ENCODE measurements at places on chromosomes 2 and 18.
A peak's percentile ranks its signal among the peaks of the same experiment; 100 is the strongest.

- DNase-seq, result no peak
These were observed 76.2 kb upstream of the ZNF532 start for GRCh38 chr18:58788470-58788869.

GRCh38 chr2:9473985-9474360, 378 bp upstream of the IAH1 start:
- no peak for DNase-seq

- no peak for DNase-seq
These were observed 27.2 kb downstream of the CDKL4 start for GRCh38 chr2:39216346-39217191.

- peak; percentile 19 for DNase-seq
These were observed 1186.3 kb upstream of the CELF4 start for GRCh38 chr18:38751898-38752297.

DNA sequence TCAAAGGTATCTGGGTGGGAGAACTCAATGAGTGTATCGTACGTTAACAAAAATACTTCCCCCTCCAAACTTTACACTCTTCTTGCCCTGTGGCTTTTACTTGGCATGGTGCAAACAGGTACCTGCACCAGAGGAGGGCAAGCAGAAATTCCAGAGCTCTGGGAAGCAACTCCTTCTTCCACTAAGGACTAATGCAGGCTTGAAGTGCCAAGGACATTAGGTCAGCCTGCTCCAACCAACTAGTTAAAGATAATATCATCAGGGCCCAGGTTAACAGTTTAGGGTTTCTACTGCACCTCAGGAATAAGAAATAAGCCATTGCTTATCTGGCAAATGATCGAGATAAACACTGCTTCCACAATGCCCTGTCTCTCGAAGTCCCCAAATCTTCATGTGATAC, 70.4 kb downstream of the LRPPRC start:
- no peak for DNase-seq

DNA sequence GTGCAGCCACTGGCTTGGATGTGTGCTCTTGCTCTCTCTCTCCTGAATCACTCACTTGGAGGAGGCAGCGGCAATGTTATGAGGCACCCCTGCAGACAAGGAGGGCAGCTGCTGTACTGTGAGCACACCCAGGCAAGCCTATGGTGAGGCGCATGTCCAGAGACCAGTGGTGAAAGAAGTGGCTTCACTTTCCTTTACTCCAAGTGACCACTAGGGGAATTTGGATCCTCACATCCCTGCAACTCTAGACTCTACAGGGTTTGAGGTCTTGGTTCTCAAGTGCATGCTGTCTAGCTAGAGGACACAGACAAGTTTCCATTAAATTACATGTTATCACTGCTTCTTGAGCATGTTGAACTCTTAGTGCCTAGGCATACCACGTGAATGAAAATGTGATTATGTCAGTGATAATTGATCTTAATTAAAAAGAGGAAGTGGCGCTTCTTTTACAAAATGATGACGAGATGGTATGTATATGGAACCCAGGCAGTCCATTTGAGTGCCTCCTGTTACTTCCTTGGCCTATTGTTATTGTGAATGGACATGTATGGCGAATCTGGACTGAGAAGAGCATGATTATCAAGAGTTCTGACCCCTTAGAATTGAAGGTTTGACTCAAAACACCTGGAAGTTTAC, 181.0 kb upstream of the CDH2 start:
- DNase-seq, result no peak

- no peak for DNase-seq
These were observed 135.3 kb downstream of the ETAA1 start for GRCh38 chr2:67532387-67532786.

DNA sequence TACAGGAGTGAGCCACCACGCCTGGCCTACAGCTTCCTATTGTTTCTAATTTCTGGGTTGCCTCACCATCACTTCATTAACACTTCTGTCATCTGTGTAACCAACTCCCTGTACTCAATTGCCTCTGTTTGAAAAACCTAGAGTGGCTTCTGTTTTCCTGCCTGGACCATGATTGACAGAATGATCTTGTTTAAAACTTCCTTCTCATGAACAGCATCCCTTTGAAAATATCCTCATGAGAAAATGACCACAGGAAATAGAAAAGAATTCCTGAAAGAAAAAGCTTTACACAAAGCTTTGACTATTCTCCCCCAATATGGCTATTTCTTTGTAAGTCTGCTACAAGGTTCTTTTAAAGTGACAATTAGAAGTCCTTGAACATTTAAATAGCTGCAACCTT, 672.3 kb downstream of the ARHGAP15 start:
- DNase-seq, result no peak

GRCh38 chr2:197198890-197199289, 111.7 kb downstream of the ANKRD44 start:
- DNase-seq, result no peak

GRCh38 chr2:225017713-225018112, 24.6 kb downstream of the DOCK10 start:
- DNase-seq, result no peak

DNA sequence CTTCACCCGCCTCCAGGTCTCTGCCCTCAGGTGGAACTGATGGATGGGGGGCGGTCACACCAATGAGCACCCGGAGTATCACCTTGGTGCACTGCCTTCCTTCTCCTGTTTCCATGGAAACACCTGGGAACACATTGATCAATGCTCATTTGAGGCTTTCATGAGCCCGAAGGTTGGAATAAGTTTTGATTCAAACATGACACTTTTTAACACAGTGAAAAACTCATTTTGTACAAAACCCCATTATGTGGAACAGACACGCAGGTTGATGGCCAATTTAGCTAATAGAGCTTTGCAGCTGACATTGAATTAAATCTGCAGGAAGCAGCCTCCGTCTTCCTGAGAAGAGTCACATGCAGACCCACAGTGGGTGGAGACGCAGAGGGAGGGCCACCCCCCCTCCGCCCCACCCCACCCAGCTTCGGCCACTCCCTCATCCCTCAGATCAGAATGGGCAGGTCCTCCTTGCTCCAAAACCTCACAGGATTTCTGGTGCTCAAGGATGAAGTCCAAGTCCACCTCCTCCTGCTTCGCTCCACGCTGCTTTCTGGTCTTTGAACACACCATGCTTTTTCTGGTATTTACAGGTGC, 96.0 kb upstream of the MYCN start:
- DNase-seq, result no peak

DNA sequence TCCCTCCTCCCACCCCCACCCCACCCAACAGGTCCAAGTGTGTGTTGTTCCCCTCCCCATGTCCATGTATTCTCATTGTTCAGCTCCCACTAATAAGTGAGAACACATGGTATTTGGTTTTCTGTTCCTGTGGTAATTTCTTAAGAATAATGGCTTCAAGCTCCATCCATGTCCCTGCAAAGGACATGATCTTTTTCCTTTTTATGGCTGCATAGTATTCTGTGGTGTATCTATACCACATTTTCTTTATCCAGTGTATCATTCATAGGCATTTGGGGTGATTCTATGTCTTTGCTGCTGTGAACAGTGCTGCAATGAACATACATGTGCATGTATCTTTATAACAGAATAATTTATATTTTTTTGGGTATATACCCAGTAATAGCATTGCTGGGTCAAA, 12.3 kb upstream of the ASAP2 start:
- no peak for DNase-seq

GRCh38 chr18:69838620-69839411, 108.9 kb downstream of the CD226 start:
- DNase-seq, result no peak

DNA sequence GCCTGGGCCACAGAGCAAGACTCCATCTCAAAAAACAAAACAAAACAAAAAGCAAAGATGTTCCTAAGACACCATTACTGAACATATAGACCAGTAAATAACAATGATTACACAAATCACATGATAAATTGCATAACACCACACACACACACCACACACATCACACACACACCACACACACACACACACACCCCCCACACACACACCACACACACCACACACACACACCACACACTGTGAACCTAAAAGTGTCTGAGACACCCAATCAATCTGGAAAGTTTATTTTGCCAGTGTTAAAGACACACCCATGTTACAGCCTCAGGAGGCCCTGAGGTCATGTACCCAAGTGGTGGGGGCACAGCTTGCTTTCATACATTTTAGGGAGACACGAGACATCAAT, 62.6 kb upstream of the ASAP2 start:
- DNase-seq, result no peak

GRCh38 chr2:240351088-240351741, 84.2 kb upstream of the GPC1 start:
- no peak for DNase-seq

- DNase-seq, result no peak
These were observed 264.1 kb upstream of the THUMPD2 start for GRCh38 chr2:40043191-40043590.

DNA sequence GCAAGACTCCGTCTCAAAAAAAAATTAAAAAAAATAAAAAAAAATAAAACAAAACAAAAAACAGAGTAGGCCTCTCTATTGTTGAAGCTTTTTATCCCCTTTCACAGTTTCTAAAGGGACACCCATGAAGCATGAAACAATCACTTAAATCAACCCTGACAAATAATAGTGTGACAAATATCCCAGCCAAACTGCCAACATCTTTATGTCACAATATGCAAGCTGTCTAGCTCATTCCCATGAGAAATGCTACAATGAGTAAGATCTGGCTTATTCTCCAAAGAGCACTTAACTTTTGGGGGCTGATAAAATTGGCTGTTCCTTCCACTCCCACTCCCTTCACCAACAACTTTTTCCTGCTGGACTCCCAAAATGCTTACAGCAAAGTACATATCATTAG, 21.7 kb upstream of the ABCA12 start:
- no peak for DNase-seq

GRCh38 chr18:74905247-74905646, 303.7 kb downstream of the PTGR3 start:
- no peak for DNase-seq

- DNase-seq, result no peak
These were observed 42.1 kb downstream of the TMEM37 start for GRCh38 chr2:119473621-119474370.

DNA sequence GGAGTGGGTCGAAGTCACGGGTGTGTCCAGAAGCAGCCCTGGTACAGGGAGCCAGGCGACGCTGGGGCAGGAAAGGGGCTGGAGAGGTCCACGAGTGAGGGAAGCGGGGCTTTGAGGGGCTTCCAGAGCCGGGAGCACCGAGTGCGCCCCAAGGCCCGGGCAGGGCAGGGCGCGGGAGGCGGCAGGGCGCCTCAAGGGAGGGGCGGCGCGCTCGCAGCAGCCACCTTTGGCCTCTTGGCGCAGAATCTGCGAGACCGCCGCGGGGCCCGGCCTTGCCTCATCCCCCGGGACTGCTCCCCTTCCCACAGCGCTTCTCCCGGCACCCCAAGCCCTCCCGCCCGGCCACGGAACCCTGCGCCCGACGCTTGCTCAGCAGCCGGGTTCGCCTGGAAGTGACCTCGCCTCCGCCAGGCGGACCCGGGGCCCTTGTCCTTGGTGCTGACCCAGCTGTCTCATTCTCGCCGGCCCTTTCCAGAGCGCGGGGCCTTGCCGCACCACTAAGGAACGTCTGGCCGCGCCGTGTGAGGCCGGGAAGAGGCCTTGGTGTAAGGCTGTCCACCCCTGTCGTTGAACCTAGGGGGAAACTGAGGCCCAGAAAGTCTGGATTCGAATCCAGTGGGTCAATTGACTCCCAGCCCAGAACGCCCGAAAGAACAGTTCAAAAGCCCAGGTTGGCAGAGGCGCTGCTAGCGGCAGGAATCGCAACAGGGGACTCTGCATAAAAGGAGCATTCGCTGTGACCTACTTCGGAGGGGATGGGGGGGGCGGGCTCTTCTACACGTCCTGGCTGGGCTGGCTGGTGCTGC, 584 bp upstream of the DNER start:
- DNase-seq, result no peak

DNA sequence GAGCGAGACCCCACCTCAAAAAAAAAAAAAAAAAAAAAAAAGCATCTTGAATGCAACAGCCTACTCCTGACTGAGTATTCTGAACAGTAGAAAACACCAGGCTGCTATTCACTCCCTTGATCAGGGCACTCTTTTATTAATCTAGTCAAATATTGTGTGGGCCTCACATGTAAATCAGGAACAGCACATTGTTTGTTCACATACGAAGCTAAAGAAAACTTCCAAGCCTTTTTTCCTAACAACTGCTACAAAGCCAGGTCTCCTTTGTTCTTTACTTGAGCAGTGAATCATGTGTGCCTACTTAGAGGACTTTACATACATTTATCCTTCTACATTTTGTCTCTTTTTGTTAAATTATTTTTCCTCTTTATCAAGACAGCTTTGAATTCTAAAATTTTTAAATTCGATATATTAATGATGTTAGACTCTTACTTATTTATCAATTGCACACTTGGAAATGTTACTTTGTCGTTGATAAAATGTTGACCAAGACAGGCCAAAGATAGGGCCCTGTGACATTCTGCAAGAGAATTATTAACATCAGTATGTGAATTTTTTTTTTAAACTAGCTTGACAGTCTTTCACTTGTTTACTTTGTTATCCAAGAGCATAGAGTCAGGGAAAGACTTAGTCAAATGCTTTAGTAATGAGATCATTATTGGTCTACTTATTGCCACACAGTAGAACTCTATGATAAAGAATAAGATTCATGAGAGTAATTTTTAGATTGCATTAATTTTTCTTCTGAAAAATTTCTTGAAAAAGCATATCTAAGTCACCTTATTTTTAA, 13.2 kb downstream of the SPATS2L start:
- no peak for DNase-seq

DNA sequence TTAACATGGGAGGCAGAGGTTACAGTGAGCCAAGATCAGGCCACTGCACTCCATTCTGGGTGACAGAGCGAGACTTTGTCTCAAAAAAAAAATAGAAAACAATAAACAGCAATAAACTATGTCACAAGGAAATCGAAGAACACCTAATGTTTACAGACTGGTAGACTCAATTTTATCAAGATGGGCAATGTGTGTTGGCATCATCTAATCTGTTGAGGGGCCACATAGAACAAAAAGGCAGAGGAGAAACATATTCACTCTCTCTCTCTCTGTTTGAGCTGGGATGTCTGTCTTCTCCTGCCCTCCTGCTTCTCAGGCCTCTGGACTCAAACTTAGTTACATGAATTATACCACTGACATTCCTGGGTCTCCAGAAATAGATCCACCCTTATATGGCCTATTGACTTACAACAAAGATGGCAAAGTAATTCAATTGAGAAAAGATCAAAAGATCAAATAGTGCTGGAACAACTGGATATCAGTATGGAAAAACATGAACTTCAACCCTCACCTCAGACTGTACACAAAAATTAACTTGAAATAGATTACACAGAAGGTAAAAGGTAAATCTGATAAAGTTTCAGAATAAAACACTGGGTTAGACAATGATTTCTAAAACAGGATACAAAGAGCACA, 703.8 kb upstream of the CRIM1 start:
- DNase-seq, result no peak

DNA sequence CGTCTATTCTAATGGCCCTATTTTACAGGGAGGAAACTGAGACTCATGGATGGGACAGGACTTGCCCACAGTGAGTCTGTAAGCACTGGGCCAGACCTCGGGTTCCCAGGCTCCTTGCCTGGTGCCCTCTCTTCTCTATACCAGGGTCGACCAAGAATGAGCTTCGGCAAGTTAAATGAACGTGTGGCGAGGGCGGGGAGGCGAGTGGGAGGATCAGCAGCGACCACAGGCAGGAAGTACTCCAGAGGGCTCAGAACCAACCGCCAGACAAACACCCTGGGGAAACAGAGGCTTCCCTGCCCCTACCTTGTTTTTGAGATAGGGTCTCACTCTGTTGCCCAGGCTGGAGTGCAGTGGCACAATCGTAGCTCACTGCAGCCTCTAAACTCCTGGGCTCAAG, 177.7 kb upstream of the SMAD2 start:
- DNase-seq, result no peak

Measured in retinal pigment epithelial cell (primary cell).